ENCODE measurements at places on chromosomes 11 and 22.

GRCh38 chr22:48898524-48899250 lies 929.0 kb downstream of the BRD1 start:
- H3K4me1 ChIP-seq = no peaks in the 10 kb centered on the region
- H3K27me3 ChIP-seq = no peaks in the 10 kb centered on the region
- no peaks in the 10 kb centered on the region for H3K36me3 ChIP-seq

DNA sequence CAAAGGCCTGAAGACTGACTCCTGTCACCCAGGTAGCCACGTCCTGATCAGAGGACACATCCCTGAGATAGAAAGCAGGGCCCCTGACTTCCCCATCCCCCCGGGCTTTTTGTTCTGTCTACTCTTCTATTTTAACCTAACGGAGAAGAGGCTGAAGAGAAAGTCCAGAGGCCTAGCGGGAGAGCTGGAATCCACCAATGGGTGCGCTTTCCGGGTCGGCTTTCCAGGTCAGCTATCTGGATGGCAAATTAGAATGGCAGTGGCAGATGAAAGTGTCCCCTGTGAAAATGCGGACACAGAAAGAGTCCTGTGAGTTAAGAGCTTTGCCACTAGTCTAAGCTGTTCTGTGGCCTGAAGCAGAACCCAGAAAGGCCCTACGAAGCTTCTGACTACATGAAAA lies 13.1 kb upstream of the SERPING1 start:
- H3K4me1 ChIP-seq = no peaks in the 10 kb centered on the region
- DNase-seq = no peak
- H3K27me3 ChIP-seq = no peaks in the 10 kb centered on the region
- H3K27ac ChIP-seq = no peak overlapping the region

DNA sequence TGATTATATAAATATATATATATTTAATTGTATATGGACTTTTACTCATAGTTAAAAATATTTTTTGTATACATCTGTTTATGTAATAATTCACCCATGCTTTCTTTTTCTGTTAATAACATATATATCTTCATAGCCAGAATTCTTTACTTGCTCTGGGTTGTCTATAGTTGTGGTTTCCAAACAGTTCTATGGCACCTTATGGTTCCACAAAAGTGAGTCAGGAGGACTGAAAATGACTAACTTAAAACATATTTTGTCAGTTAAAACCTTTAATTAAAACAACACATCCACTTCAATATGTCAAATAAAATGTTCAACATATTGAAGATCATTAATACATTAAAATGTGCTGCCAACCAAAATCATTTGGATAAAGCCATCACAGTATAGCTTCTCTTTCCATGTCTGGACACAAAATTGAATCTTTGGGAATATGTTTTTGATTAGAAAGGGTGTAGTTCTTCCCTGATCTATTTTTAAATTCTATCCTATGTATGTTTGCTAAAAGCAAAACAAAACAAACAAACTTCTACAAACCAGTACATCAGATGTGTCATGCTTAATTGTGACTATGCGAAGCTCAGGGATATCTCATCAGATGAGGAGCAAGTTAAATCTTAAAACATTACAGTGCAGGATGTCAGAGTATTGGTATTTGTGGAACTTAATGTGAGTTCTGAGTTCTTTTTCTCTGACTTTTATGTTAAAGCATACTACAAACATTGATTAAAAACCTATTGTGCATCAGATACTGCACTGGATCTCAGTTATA lies 1488.4 kb upstream of the TENM4 start:
- no peak overlapping the region for H3K4me3 ChIP-seq
- DNase-seq = no peak
- H3K27me3 ChIP-seq = no peaks in the 10 kb centered on the region
- H3K4me1 ChIP-seq = no peaks in the 10 kb centered on the region
- no peaks in the 10 kb centered on the region for H3K36me3 ChIP-seq
- H3K27ac ChIP-seq = no peak overlapping the region

DNA sequence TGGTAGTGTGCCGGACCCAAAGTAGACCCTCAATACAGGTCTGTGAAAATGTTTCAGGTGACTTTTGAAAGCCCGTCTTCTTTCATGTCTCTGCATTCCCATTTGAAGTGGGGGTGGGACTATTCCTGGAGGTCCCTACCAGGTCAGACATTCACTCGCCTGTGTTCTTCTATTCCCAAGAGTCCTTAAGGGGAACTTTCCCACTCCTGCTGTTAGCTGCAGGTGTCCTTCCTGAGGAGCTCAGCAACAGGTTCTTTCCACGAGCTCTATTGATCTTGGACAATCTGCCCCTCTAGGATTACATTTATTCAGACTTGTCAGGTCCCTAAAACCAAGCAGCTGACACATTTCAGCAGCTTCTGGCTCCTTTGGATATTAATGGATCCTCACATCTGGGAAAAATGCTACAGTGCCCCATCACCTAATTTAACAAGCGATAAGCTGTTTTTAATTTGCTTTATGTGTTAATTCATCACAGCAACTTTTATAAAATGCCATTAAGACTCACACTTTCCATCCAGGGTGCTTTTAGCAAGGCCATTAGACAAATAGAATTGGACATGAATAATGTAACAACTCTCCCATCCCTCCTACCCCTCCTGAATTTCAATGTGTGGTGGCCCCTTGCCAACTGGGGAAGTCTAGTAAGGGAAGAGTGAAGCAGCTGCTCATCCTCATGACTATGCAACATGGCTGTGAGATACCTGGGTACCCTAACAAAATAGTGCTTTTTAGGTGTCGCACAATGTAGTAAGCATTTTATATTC lies 259.5 kb upstream of the CCDC90B start:
- no peaks in the 10 kb centered on the region for H3K4me1 ChIP-seq
- H3K27me3 ChIP-seq = no peaks in the 10 kb centered on the region
- H3K4me3 ChIP-seq = no peak overlapping the region

DNA sequence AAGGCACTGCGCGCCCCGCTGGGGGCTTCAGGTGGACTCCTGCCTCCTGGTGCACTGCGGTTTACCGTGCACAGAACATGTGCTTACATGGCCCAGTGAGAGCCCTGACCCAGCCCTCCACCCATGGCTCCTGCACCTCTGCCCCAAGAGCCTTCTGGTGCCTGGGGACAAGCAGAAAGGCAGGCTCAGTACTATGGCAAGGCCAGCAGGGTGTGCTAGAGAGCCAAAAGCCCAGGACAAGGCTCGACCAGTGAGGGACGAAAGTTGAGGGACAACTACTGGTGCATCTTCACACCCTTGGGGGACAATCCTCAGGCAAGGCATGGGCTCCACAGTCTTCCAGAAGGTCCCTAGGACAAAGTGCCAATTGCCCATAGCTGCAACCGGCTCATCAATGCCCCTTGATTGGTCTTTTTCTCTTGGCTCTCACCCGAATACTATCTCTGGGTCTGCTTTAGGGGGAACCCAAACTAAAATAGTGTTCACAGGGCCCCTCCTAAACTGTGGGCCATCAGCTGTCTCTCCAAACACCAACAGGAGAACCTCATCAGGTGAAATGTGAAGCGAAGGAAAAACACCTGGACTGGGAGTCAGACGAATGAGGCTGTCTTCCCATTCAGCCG lies 13.5 kb downstream of the PGA5 start:
- H3K27me3 ChIP-seq = no peaks in the 10 kb centered on the region
- no peak overlapping the region for H3K4me3 ChIP-seq
- DNase-seq = peak; percentile 42
- H3K4me1 ChIP-seq = no peaks in the 10 kb centered on the region

DNA sequence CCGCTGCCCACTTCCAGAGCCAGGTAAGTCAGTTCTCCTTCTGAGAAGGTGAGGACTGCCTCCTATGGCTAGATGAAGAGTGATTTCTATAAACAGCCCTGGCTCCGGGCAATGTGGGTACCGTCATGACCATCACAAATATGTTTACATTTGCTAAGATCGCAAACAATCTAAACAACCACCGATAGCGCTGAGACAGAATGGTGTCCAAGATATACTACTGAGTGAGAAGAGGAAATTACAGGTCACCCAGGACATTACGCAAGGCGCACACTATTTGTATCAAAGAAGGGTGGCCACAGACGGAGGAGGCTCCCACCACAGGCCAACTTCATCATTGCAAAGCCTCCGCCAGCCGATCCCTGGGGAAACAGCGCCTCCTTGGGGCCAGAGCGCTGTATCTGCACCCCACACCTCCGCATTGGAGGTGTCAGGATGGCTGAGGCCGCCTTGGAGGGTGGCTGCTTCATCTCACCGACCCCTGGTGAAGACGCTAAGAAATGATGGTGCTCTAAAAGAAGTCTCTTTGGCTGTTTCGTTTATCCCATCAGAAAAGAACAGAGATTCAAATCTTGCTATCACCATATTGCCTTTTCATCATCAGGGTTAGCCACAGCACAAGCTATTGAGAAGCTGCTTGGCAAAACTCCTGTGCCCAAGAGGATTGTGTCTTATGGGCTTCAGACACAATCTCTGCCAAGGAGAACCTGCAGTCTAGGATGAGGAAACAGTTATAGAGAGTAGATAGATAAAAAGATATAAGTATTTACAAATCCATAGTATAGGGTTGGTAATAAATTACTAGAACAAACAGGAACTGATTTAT lies 12.3 kb upstream of the ASRGL1 start:
- no peaks in the 10 kb centered on the region for H3K36me3 ChIP-seq
- no peaks in the 10 kb centered on the region for H3K27me3 ChIP-seq
- peak; percentile 51 for DNase-seq
- H3K4me3 ChIP-seq = no peak overlapping the region
- H3K27ac ChIP-seq = no peak overlapping the region
- no peaks in the 10 kb centered on the region for H3K4me1 ChIP-seq

DNA sequence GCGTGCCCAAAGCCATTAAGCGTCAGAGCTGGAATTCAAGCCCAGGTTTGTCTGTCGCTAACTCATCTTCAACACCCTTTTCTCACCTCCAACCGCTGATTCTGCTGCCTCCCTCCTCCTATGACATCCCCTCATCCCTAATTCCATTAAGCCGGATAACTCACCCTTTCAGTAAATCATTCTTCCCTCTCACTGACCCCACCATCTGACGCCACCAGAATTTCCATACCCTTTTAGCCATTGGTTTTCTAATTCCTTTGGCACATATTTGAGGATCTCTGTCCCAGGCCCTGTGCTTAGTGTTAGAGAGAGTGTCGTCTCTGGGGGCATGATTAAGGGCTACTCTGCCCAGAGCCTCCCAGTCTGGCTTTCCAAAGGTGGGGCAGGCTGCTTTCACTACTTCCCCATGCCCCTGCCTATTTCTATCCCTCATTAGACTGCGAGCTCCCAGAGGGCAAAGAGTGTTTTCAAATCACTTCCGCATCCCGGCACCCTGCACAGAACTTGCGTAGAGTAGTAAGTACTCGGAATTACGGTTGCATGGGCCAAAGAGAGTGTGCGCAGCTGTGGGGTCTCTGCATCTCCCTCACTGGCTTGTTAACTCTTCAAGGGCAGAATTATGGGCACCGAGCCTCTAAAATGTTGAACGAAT lies 3.9 kb downstream of the KLHL35 start:
- H3K4me1 ChIP-seq = peaks cover 10% of the 10 kb centered on the region
- no peak overlapping the region for H3K4me3 ChIP-seq
- no peak overlapping the region for H3K27ac ChIP-seq
- no peaks in the 10 kb centered on the region for H3K36me3 ChIP-seq
- peaks cover 5% of the 10 kb centered on the region for H3K27me3 ChIP-seq
- DNase-seq = no peak

DNA sequence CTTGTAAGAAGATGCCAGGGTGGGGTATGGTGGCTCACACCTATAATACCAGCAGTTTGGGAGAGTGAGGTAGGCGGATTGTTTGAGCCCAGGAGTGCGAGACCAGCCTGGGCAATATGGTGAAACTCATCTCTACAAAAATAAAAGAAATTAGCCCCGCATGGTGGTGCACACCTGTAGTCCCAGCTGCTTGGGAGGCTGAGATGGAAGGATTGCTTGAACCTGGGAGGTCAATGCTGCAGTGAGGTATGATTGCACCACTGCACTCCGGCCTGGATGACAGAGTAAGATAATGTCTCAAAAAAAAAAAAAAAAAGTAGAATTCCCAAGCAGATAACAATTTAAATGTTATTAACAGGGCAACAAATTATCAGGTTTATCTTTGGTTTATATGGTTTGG lies 20.2 kb downstream of the ACER3 start:
- no peaks in the 10 kb centered on the region for H3K27me3 ChIP-seq
- no peaks in the 10 kb centered on the region for H3K36me3 ChIP-seq
- DNase-seq = no peak
- no peaks in the 10 kb centered on the region for H3K4me1 ChIP-seq
